ENCODE measurements at places on chromosomes 11 and 22.

DNA sequence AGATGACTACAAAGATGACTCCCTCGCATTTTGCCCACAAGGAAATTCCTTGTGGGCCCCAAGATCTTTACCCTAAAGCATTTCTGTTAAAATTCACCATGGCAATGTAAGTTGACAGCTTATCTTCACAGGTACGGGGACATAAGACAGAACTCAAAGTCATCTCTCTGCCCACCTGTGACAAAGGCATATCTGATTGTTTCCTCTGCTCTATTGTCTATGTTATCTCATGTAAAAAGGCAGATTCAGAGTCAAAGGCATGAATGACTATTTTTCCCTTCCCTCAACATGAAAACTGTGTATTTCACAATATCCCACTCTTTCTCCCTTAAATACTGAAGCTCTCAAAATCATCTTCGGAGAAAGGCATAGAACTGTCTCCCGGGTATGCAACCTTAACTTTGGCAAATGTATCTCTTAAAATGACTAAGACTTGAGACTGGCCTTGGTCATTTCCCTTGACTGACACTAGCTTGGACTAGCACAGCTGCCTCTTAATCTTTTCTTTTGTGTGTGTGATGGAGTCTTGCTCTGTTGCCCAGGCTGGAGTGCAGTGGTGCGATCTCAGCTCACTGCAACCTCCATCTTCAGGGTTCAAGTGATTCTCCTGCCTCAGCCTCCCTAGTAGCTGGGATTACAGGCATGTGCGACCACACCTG, 103.2 kb downstream of the MICAL3 start:
- no peak for DNase-seq

DNA sequence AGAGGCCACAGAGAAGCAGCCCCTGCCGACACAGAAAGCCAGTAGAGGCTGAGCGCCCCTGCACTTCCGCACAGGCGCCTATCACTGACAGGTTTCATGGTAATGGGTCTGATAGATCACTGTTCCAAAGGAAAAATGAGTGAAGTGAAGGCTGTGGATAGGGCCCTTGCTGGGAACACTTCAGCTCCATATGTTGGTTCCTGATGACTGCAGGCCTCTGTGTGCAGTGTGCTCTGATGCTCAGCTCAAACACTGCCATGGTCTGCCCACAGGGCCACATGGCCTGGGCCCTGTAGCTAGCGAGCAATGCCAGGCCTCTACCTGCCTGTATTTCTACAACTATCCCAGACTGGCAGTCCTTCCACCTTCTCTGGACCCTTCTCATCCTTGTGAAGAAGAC, 62.7 kb upstream of the CLTCL1 start:
- no peak for DNase-seq

DNA sequence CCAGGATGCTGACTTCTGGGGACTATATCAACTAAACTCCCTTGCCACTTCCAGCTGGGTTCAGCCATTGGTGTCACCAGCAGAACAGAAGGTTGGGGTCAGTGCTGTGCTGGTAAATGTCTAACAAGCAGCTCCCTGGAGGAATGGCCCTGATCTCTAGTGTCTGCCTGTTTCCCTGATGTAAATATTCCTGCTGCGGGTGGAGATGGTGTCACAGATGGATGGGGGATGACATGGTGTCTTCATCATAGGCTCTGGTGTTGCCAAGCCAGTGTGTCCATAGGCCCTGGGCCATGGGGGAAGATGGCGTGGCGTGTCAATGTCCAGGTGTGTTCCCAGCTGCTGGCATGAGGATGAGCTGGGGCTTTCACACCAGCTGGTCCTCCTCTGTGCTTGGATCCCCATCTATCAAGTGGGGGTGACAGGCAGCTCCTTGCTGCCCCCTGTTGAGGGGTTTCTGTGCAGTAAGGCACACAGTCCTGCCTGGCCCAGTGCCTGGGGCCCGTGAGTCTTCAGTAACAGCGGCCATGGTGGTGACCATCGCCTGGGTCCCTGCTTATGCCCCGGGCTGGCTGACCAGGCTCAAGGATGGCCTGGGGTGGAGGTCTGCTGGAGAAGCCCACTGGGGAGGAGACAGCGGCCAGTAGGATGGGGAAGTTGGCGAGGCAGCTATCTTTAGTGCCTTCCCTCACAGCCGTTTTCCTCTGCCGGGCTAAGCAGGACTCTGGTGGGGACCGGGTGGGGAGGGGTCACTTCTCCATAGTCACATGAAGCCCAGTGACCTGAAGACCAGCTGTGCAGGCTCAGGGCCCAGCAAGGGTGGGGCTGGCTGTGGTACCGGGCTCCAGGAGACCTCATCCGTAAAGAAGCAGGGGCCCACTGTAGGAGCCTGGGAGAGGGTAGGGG, 12.7 kb downstream of the RPL3 start:
- DNase-seq = peak; percentile 56

DNA sequence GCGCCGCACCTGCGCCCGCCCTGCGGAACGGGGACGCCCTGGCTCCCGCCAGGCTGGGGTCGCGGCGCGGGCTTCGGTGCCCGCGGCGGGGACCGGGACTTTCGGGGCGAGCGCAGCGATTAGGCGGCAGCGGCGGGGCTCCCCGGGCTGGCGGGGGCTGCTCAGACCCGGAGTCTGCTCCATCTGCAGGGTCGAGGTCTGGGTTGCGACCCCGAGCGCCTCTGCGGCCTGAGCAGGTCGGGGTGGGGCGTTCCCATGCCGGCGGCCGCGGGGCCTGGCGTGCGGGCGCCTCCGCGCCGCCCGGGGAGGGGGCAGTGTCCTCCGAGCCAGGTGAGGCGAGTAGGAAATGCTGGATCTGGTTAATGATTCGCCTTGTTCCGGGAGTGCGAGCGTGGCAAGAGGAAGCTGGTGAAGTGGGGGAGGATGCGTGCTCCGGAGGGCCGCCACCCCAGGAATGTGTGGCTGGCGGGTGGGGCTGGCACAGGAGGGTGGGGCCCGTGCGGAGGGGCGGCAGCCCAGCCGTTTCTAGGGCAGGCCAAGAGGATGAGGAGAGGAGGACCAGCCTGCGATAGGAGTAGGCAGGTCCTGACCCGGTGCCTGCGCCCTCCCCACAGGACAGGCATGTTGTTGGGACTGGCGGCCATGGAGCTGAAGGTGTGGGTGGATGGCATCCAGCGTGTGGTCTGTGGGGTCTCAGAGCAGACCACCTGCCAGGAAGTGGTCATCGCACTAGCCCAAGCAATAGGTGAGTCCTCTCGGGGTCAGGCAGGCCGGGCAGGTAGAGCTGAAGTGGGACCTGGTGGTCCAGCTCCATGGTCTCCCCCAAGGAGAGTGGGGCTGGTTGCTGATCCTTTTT, 606 bp downstream of the RASSF7 start:
- DNase-seq = no peak

- DNase-seq = no peak
Measured at GRCh38 chr11:93756748-93757147, 15.3 kb downstream of the C11orf54 start.

DNA sequence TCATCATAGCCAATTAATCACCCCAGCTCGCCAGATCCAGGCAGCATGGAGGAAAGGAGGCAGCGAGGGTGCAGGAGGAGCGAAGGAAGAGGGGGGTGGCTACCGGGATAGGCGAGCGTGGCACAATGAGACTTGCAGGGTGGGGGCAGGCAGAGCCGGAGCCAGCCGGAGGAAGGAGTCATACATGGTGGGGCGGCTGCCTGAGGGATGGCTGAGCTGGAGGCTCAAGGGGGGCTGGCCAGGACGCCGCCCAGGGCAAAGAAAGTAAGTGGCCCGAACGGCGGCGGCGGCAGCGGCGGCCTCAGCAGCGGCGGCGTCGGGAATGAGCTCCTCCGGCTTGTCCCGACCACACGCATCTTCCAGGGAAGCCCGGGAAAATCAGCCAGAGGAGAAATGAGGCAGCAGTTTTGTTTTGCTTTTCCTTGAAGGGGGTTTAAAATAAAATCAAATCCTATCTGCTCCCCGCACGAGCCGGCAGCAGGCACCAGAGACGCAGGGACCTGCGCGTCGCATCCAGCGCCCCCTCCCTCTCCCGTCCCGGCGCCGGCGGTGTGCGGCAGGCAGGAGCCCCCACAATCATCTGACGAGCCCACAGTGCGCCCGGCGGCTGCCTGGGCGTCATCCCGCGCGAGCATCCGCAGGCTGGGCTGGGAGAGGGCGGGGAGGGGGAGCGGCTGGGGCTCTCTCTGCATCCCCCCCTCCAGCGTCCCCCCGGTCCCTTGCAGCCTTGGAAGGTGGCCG, 263.6 kb downstream of the CTTN start:
- no peak for DNase-seq

DNA sequence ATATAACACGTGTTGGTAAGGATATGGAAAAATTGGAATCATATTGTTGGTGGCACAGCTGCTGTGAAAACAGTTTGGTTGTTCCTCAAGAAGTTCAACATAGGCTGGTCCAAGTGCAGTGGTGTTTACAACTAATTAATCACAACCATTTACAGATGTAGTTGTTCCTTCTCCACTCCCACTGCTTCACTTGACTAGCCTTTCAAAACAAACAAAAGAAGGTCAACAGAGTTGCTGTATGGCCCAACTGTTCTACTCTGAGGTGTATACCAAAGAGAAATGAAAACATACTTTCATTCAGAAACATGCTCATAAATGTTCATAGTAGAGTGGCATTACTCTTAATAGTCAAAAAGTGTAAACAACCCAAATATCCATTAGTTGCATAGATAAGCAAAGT, 36.6 kb upstream of the ACAT1 start:
- no peak for DNase-seq

- no peak for DNase-seq
Measured at GRCh38 chr22:47943729-47944700, 1181.6 kb downstream of the TBC1D22A start.

DNA sequence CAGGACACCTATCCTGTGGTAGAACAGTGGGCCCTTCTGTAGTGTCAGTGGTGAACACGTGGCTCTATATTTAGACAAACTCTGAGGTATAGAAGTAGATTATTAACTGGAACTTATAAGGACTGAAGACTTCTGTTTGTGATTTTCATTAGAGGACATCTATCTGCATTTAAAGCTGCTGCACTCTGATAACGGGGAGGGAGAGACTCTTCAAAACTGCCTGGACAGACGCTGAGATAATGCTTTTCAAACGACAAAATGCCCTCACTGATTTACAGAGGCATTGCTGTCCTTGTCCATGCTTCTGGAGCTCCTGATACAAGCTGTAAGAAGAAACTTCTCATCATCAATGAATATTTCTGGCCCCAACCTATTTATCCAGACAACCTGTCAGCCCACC, 425.2 kb downstream of the OPCML start:
- DNase-seq = no peak

GRCh38 chr11:103731670-103732069, 304.8 kb upstream of the DDI1 start:
- DNase-seq = no peak

- no peak for DNase-seq
Measured at GRCh38 chr11:44159848-44160721, 64.6 kb downstream of the EXT2 start.

- DNase-seq = no peak
Measured at GRCh38 chr11:7964873-7965272, 374 bp downstream of the NLRP10 start.

GRCh38 chr22:44225091-44225689, 44.5 kb downstream of the PARVG start:
- no peak for DNase-seq

DNA sequence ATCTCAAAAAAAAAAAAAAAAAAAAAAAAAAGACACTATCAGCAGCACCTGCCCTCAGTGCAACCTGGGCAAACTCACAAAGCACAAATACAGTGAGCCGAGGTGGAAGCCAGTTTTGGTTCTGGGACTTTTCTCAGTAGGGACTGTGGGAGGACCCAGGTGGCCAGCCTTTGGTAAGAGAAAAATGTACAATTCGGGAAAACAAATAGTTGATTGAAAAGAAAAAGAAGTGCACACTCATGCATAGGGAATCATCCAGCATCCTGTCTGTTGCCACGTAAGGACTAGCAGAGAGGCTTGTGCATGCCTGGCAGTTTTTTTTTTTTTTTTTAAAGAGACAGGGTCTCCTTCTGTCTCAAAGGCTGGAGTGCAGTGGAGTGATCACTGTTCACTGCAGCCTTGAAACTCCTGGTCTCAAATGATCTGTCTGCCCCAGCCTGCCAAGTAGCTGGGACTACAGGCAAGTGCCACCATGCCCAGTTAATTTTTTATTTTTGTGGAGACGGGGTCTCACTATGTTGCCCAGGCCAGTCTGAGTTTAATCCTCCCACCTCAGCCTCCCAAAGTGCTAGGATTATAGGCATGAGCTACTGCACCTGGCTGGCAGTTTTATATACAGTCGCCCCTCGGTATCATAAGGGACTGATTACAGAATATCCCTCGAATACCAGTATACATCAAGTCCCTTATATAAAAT, 36.7 kb downstream of the TPST2 start:
- no peak for DNase-seq

- no peak for DNase-seq
Measured at GRCh38 chr11:73461335-73461840, 85.2 kb downstream of the RELT start.

DNA sequence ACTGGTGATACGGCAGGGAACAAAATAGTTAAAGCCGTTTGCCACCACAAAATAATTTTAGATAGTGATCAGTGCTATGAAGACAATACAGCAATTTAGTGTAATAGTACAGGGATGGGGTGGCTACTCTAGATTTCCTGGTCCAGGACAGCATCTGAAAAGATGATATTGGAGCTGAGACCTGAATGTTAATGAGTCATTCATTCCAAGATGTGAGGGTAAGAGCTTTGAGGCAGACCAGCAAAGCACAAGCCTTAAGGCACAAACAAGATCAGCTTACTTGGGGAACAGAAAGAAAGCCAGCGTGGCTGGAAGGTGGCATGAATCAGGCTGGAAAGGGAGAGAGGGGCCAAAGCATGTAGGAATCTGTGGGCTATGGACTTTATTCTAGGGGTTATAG, 132.3 kb downstream of the TRIM44 start:
- no peak for DNase-seq

DNA sequence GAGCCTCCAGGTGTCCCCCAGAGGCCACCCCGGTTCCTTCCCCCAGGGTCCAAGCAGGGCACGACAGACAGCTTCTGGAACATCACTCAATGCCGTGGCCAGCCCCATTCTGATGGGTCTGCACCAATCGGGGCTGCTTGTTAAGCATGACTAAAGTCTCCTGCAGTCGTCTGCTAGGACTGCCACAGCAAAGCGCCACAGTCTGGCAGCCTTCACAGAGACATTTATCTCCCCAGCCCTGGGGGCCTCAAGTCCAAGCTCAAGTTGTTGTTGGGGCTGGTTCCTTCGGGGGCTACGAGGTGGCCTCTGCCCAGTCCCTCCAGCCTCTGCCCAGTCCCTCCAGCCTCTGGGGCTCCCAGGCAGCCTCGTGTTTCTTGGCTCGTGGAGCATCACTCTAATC, 14.0 kb upstream of the CD81 start:
- no peak for DNase-seq

GRCh38 chr22:49006207-49007012, 821.3 kb downstream of the BRD1 start:
- DNase-seq = no peak

All from HAP-1 (cell line).